ENCODE measurements at places on chromosomes 2 and 18.

- DNase-seq, result no peak
Observed at GRCh38 chr2:160322320-160322719, 122.2 kb upstream of the ITGB6 start.

DNA sequence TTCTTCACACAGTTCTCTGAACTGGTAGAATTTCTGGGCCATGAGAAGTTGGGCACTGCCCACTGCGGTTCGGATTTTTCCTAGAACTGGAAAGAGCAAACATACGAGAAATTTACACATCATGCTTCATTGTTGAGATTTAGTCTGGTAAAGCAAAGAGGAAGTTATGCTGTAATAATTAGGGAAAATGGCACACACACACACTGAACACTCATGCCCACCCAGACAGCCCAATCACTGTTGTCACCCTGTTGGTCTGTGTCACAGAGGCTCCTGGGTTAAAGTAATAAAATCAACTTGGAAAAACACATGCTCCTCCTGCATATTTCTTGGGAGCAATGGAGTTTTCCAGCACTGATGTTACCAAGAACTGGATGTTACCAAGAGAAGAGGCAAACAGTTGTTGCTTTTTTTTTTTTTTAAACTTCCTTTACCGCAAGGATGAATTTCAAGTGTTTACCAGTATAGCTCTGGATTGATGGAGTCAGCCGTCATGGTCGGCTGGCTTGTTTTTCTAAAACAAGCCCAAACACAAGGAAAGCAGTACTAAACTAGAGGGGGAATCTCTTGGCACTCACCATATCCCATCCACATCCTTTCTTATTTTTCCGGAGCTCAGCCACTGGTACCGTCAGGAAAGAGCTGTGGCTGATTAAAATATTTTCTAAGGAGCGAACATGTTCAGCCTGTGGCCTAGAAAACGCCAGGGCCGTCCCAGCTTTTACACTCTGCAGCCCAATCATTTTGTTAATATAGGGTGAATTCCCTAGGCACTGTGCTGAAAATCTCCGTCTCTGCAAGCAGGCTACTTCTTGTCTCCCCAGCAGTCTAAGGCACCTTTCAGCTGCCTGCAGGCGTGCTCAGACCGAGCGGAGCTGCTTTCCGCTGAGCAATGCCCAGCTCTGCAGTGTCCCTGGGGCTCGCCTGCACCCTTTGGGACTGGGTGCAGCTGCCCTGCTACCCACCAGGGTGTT lies 58.9 kb downstream of the TGIF1 start:
- peak; percentile 78 for DNase-seq

DNA sequence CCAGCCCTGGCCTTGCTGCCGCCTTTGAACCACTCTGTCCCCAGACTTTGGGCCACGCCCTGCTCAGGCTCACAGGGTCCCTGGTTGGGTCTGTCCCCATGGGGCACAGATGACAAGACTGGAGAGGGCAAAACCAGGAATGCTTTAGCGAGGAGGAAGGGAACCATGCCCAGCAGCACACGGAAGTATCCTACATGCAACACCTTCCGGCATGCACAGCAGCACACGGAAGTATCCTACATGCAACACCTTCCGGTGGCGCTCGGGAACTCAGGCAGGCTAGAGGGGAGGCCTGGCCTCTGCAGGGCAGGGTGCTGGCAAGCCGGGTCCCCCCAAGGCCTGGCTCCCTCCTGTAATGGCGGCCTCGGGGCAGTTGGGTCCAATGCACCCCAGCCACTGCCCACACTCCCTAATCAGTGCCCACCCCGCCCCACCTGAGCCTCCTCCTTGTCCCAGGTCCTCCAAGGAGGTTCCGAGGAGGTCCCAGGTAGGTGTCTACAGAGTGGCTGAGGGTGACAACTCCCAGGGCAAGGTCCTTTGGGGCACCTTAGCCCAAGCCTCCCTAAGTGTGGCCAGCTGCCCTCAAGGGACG lies 33.6 kb upstream of the SNED1 start:
- DNase-seq, result no peak

GRCh38 chr18:22346953-22347605 lies 70.6 kb downstream of the CTAGE1 start:
- DNase-seq, result no peak

GRCh38 chr2:110766291-110766690 lies 33.9 kb downstream of the ACOXL start:
- no peak for DNase-seq

DNA sequence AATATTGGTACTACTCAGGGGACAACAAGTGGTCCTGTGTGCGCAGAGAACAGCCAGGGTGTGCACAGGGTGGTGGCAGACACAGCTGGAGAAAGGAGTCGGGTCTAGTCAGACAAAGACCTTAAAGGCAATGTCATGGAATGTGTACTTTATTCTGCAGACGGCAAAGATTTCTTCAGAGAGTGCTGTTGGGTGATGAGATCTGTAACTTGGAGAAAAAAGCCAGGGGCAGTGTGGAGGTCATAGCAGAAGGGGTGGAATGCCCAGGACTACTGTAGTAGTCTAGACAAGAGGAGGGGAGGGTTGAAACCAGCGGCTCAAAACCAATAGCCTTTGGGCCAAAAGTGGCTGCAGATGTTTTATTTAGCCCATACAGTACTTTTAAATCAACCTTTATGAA lies 121.3 kb upstream of the ZFP36L2 start:
- no peak for DNase-seq

GRCh38 chr2:15243762-15244161 lies 317.4 kb downstream of the NBAS start:
- DNase-seq, result no peak

GRCh38 chr2:173217116-173217840 lies 137.4 kb upstream of the CDCA7 start:
- no peak for DNase-seq

GRCh38 chr2:213187386-213187785 lies 36.0 kb upstream of the IKZF2 start:
- no peak for DNase-seq

GRCh38 chr2:30231996-30232800 lies 864 bp downstream of the LBH start:
- DNase-seq, result no peak

GRCh38 chr2:13604951-13605661 lies 888.4 kb downstream of the TRIB2 start:
- DNase-seq, result no peak

DNA sequence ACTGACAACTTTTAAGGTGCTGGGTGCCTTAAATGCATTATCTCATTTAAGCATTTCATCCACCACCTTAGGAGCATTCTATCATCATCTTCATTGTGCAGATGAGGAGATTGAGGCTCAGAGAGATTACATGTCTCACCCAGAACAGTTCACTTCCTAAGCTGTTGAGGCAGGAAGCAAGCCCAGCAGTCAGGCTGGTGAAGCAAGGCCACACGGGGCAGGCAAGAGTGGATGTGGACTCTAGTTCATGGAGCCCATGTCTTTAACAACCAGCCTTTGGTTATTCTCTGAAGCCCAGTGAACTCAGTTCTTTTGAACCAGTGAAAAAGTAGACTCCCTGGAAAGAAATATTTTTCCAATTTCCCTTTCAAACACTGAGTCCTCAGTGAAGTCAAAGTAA lies 294.8 kb upstream of the MGAT5 start:
- DNase-seq, result no peak

GRCh38 chr2:193627187-193627926 lies 1432.6 kb upstream of the TMEFF2 start:
- DNase-seq, result no peak

DNA sequence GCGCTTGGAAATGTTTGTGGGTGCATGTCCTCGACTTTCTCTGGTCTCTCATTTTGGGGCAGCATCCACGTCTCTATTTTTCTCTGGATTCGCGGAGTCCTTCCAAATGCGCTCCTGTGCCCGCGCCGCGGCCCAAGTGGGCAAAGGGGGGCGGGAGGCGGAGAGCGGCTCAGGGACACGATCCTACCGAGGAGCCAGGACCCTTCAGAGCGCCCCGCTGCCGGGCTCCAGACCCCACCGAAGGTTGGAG lies 990 bp downstream of the EPAS1 start:
- DNase-seq, result peak; percentile 75

GRCh38 chr2:43877782-43878464 lies 39.2 kb downstream of the ABCG8 start:
- DNase-seq, result peak; percentile 88

DNA sequence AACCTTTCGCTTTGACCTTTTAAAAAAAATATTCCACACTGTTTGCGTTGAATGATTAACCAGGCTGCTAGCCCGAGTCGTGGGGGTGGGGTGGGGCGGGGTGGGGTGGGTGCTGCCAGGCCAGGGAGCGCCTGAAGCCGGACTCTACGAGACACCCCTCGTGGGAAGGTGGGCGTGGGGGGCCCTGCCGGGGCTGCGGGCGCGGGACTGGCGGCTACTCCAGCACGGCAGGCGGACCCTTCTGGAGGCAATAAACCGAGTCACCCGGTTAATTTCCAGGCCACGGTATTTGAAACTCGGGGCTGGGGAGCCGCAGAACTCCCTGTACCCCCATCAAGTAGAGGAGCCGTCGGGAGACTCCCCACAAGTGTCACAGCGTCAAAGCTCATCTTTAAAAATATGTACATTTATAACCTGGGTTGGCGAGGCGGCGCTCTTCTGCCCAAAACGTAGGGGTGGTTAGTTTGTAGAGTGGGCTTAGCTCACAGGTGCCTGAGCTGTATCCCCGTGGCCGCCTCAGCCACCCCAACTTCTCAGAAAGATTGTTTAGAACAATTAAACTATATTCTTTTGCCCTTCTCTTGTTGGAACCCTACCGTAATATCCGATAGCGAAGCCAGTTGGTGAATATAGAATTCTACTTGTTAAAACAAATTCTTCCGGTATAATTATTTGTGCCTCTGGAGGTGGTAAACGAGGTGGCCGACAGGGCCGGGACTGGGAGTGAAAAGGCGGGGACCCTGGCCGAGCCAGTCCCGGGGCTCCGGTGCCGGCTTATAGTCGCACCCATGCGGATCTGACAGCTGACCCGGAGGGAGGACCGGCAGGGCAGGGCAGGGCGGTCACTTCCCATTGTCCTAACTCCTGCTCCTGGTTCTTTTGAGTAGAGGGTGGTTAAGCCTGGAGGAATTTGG lies 1.4 kb downstream of the B3GNT2 start:
- DNase-seq, result no peak

GRCh38 chr2:227888289-227888688 lies 16.9 kb downstream of the DAW1 start:
- no peak for DNase-seq

DNA sequence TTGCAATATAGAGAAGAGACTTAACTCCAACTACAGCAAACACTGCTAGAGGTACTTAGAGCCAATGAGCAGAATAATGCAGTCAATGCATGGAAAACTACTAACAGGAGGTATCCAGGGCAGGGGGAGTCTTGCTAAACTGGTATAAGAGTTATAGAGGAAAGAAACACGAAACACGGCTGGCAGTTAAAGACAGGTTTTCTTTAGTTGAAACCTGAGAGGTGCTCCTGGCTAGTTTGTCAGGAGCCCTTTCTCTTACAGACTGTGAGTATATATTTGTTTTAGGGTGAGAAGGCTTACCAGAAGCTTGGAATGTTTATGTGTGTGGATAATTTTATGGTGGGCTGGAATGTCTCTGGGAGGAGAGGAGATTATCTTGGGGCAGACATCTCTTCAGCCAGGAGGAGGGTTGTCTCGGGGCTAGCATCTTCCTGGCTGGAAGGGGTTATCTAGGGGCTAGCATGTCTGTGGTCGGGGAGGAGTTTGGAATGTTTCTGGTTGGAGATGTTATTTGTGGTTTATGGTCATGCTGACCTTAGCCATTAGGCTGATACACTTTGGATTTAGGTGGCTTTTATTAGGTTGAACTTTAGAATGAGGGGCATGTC lies 1048.8 kb downstream of the DPP10 start:
- no peak for DNase-seq

GRCh38 chr2:54384301-54385203 lies 71.6 kb upstream of the SPTBN1 start:
- no peak for DNase-seq

- DNase-seq, result no peak
Observed at GRCh38 chr2:43104763-43105162, 121.6 kb downstream of the ZFP36L2 start.

DNA sequence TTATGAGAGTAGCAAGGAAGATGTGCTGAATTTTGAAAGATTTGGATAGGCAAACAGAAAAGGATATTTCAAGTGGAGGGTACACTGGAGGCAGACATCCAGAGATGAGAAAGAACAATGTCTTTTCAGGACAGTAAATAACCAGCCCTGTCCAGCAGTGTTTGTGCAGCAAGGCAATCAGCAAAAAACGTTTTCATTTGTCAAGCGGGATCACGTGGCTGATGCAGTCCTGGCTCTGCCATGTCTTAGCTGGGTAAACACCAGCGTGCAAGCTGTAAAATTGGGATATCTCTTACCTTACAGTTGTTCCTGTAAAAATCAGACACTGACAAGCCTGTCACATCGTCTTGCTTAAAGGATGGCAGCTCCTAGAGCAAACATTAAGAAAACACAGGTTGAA lies 67.8 kb downstream of the CWC22 start:
- no peak for DNase-seq

GRCh38 chr18:74336656-74337055 lies 21.0 kb downstream of the C18orf63 start:
- no peak for DNase-seq

DNA sequence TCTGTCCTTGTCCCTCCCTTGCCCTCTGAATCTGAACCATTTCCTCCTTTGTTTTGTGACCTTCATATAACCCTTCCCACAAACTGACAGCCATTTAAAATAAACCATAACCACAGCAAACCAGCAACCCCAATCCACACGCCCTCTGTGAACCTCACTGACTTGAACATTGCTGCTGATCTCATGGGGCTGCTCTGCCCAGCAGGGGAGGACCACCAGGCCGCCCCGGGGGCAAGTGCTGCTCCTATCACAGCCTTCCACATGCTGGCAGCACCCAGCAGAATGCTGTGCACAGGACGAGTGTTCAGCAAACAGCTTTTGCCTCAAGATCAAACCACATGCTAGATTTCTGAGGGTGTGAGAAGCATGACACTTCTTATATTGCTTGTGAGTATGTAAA lies 73.9 kb upstream of the UXS1 start:
- DNase-seq, result no peak

- no peak for DNase-seq
Observed at GRCh38 chr2:158740127-158740526, 55.0 kb upstream of the DAPL1 start.

- DNase-seq, result no peak
Observed at GRCh38 chr2:184114439-184114838, 483.9 kb upstream of the ZNF804A start.

GRCh38 chr2:137467246-137467862 lies 496.9 kb upstream of the HNMT start:
- peak; percentile 12 for DNase-seq

GRCh38 chr2:162012565-162013058 lies 61.4 kb downstream of the DPP4 start:
- DNase-seq, result no peak

- DNase-seq, result no peak
Observed at GRCh38 chr18:644395-645004, 13.0 kb upstream of the TYMS start.

DNA sequence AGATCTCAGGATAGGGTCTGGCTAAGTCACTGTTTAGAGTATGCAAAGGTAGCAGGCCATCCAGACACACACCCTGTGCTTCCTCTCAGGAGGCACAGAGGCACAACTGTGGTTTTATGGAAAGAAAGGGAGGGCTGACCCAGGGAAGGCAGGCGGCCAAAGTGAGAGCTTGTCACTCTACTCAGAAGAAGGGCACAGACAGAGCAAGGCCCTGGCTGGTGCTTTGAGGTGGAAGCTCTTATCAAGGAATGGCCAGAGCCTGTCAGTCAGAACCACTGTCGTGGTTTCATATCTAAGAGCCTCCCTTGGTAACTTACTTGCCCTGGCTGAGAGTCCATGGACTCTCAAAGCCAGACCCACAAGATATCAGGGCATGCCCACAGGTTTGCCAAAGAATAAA lies 40.7 kb downstream of the SLC9A2 start:
- DNase-seq, result no peak

- DNase-seq, result peak; percentile 43
Observed at GRCh38 chr18:62596145-62597005, 73.5 kb downstream of the ZCCHC2 start.

GRCh38 chr2:219401606-219402005 lies 13.9 kb upstream of the DNPEP start:
- DNase-seq, result no peak

Measured in NCI-H1417 (cell line).